Daoy (cell line): ENCODE measurements at places on chromosomes 1 and 21.

GRCh38 chr1:212182579-212182978 lies 102.6 kb upstream of the PPP2R5A start:
- DNase-seq: no peak

DNA sequence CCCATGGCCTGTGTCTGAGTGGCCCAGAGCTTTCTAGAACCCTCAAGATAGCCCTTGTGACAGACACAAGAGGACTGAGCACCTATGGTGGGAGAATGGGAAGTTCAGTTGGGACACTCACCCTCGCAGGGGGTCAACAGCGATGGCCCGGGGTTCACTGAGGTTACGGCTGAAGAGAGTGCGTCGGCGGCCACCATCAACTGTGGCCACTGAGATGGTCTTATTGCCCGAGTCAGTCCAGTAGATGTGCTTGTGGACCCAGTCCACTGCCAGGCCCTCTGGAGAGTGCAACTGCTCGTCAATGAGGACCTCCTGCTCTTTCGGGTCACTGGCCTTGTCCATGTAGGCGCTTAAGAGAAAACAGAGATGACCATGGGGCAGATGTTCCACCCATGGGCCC lies 25.7 kb upstream of the MAGOH start:
- no peak for DNase-seq

- peak; percentile 93 for DNase-seq
Measured at GRCh38 chr1:151537112-151537511, 3.0 kb upstream of the TUFT1 start.

- DNase-seq: peak; percentile 11
Measured at GRCh38 chr21:17738176-17738953, 80.8 kb downstream of the C21orf91 start.

GRCh38 chr21:46268371-46268770 lies 17.0 kb downstream of the MCM3AP start:
- DNase-seq: no peak

DNA sequence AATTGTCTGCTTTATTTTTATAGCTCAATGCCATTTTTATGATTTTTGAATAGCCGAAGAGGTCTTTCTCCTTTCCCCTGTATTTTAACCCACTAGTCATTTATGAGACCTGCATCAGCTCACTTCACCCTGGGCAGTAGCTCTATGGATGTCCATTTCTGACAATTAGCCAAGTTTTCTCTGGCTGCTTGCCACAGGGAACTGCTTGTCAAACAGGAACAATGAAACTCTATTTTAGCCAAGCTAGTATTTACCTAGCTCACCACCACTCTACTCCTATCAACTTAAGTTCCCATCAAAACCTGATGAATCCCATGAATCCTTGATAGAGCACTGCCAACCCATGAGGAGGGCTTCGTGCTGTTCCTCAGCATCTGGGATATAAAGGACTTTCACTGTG lies 406.7 kb downstream of the RWDD3 start:
- DNase-seq: no peak

DNA sequence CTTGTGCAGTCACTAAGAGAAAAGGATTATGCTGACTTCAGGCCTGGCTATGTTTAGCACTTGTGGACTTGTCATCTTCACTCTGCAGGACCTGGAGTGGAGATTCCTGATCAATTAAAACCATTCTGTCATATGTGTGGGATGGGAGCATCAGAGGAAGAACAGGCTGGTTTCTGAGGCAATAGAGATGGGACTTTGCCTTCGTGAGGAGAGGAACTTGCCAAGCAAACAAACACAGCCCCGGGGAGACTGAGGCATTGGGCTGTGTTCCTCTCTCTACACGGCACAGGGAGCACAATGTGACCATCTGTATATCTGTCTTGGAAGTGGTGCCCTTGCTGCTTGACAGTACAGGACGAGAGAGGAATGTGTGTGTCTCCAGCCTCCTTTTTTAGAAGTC lies 23.1 kb downstream of the VASH2 start:
- no peak for DNase-seq

GRCh38 chr21:41760411-41760810 lies 6.4 kb downstream of the RIPK4 start:
- DNase-seq: no peak

GRCh38 chr1:1068517-1069055 lies 5.5 kb downstream of the RNF223 start:
- no peak for DNase-seq

GRCh38 chr1:62210960-62211359 lies 16.3 kb downstream of the L1TD1 start:
- no peak for DNase-seq

GRCh38 chr21:45117314-45117713 lies 42.9 kb downstream of the ADARB1 start:
- no peak for DNase-seq

- DNase-seq: no peak
Measured at GRCh38 chr1:14784790-14785773, 186.6 kb downstream of the KAZN start.

GRCh38 chr21:36412916-36413315 lies 27.7 kb downstream of the CHAF1B start:
- no peak for DNase-seq

DNA sequence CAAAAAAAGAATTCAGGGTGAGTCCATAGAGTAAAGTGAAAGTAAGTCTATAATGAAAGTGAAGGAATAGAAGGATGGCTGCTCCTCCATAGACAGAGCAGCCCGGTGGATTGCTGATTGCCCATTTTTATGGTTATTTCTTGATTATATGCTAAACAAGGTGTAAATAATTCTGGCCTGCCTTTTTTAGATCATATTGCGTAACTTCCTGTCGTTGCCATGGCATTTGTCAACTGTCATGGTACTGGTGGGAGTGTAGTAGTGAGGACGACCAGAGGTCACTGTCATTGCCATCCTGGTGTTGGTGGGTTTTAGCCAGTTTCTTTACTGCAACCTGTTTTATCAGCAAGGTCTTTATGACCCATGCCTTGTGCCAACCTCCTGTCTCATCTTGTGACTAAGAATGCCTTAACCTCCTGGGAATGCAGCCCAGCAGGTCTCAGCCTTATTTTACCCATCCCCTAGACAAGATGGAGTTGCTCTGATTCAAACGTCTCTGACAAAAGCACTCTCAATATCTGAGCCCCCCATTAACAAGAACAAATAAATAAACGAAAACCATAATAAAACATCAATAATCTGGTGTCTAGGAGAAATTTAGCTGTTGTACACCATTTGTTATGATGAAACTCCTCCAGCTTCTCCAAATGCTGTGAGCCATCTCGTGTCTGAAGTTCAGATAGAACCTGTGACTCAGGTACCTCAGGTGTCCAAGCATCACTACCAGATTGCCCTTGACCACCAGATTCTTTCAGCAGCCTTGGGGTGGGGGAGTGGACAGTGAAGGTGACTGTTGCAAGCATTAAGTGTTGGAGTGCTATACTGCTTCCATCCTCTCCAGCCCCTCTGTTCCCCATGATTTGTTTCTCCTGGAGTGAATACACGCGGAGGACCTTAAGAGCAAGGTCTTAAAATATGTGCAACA lies 36.0 kb downstream of the EBNA1BP2 start:
- DNase-seq: no peak

- DNase-seq: no peak
Measured at GRCh38 chr1:212002536-212002935, 32.8 kb downstream of the INTS7 start.

GRCh38 chr1:232443372-232443771 lies 186.6 kb downstream of the SIPA1L2 start:
- DNase-seq: no peak

- DNase-seq: no peak
Measured at GRCh38 chr1:212487774-212488435, 55.2 kb downstream of the NENF start.

DNA sequence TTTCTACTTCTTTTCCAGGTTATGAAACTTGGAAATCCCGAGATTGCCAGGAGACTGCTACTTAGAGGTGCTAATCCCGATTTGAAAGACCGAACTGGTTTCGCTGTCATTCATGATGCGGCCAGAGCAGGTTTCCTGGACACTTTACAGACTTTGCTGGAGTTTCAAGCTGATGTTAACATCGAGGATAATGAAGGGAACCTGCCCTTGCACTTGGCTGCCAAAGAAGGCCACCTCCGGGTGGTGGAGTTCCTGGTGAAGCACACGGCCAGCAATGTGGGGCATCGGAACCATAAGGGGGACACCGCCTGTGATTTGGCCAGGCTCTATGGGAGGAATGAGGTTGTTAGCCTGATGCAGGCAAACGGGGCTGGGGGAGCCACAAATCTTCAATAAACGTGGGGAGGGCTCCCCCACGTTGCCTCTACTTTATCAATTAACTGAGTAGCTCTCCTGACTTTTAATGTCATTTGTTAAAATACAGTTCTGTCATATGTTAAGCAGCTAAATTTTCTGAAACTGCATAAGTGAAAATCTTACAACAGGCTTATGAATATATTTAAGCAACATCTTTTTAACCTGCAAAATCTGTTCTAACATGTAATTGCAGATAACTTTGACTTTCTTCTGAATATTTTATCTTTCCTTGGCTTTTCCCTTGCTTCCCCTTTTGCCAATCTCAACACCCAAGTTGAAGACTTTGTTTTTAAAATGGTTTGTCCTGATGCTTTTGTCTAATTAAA lies 4.0 kb downstream of the CDKN2C start:
- DNase-seq: no peak

- peak; percentile 49 for DNase-seq
Measured at GRCh38 chr21:42524341-42525028, 10.8 kb downstream of the SLC37A1 start.

- DNase-seq: no peak
Measured at GRCh38 chr1:22606161-22606560, 30.3 kb upstream of the C1QA start.
